T-helper 17 cell (primary cell): ENCODE measurements at places on chromosomes 1 and 21. TPM values are rescaled to one million over a fixed set of nuclear protein-coding genes. Genes with fewer than 3 reads are reported as not detected.

DNA sequence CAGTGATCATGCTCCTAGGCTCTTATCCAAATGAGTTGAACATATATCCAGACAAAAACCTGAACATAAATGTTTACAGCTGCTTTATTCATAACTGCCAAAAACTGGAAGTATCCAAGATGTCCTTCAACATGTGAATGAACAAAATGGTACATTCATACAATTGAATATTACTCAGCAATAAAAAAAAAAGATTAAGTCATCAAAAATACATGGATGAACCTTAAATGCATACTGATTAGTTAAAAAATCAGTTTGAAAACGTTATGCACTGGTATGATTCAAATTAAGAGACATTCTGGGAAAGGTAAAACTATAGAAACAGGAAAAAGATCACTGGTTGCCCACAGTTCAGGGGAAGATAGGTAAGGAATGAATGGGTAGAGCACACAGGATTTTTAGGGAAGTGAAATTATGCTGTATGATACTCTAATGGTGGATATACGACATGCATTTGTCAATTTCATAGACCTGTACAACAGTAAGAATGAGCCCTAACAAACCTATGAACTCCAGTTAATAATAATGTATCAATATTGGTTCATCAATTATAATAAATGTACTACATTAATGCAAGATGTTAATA is 3.1 kb downstream of the LRRC40 start:
- peaks cover 41% of the 10 kb centered on the region for H3K4me1 ChIP-seq
- no peak for DNase-seq
- no peaks in the 10 kb centered on the region for H3K27me3 ChIP-seq
- H3K4me3 ChIP-seq: no peak overlapping the region
- H3K27ac ChIP-seq: no peak overlapping the region

- peaks cover 12% of the 10 kb centered on the region for H3K27me3 ChIP-seq
- H3K36me3 ChIP-seq: no peaks in the 10 kb centered on the region
- DNase-seq: no peak
- H3K27ac ChIP-seq: no peak overlapping the region
Observed at GRCh38 chr1:239884796-239885195, 206.9 kb upstream of the FMN2 start.

CCDC30 gene
- total RNA-seq: 3.9 TPM

GRCh38 chr21:42269386-42269785 is 45.8 kb downstream of the TFF3 start:
- H3K4me3 ChIP-seq: no peak overlapping the region
- peaks cover 6% of the 10 kb centered on the region for H3K36me3 ChIP-seq

LHX8 gene
- total RNA-seq: not detected

KIF17 gene
- total RNA-seq: 0.42 TPM
